ENCODE measurements at places on chromosomes 5 and 9.
A peak's percentile ranks its signal among the peaks of the same experiment; 100 is the strongest.

- no peak for DNase-seq
Measured at GRCh38 chr5:123283031-123283430, 140.2 kb downstream of the CEP120 start.

GRCh38 chr5:9099689-9100088 lies 446.2 kb downstream of the SEMA5A start:
- no peak for DNase-seq

DNA sequence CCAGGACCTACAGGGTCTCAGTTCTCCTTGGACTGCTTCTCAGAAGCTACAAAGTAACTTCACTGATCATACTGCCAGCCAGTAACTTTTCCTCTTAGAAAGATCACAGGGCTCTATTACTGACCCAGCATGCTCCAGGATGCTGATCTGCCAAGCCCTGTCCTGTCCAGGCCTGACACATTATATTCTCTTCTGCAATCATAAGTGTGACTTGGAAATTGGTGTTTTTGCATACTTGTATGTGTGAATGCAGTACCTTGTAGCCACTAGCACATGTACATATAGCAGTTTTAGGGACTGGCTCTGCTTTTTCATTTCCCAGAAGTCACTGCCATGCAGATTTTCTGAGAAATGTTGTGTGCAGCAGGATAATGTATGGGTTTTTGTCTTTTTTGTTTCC lies 40.1 kb upstream of the CCNH start:
- no peak for DNase-seq

DNA sequence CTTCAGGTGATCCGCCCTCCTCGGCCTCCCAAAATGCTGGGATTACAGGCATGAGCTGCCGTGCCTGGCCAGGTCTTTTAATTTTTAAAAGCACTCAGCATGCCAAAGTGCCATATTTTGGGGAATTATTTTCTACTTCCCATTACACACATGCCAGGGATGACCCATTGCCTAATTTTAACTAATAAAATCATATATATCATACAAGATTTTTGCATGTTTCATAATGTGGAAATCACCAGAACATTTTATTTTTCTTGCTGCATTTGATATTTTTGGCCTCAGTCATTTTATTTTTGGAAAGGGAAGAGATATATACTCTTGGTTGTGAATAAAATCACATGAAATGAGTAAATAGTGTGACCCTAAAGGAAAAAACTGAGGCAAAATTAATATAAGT lies 45.3 kb upstream of the TENT2 start:
- no peak for DNase-seq

- DNase-seq = no peak
Measured at GRCh38 chr5:74186356-74187315, 453.9 kb downstream of the ENC1 start.

DNA sequence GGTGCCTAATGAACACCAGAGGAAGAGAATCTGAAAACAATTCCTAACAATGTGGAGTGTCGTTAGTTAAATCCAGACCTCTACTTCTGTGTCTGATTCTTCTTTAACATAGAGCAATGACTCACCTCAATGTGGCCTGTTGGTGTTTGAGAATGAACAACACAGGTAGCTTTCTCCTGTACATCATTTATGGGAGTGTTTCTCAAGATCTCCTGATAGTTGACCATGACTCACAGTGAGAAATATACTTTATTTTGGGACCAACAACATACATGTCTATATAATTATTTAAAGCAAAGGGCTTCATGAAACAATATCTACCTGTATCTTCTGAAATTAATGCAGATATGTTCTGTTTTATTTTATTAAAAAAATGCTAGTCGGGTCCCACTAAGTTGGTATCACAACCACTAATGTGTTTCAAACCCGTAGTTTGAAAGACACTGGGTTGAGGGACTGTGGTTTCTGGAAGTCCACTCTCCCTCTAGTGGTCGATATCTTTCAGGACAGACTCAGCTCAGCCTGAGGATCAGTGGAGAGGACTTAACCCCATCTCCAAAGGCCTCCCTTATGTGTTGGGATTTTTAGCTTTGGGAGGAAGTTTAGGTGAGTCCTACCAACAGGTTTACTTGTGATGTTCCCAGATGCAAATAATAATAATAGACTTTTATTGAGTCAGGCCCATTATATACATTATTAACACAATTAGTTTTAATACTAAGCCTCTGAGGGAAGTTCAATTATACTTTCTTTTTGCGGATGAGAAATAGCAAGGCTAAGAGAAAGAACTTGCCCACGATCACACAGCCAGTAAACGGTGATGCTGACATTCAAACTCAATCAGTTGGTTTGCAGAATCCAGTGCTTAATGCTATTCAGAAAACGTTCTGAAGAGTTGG lies 70.0 kb upstream of the KLF9 start:
- DNase-seq = no peak

DNA sequence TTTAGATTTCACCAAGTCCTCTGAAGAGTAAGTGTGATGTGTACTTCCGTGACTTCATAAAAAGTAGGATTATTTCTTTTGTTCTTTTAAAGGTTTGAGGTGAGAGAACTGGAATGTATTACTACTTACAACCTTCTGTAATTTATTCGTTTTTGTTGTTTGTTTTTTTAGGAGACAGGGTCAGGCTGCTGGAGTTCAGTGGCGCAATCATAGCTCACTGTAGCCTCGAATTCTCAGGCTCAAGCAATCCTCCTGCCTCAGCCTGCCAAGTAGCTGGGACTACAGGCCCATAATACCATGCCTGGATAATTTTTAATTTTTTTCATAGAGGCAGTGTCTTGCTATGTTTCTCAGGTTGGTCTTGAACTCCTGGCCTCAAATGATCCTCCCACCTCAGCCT lies 68.3 kb upstream of the RETREG1 start:
- no peak for DNase-seq

GRCh38 chr5:8209500-8209899 lies 340.6 kb downstream of the MTRR start:
- DNase-seq = no peak

GRCh38 chr9:123121457-123121856 lies 88.0 kb downstream of the GPR21 start:
- no peak for DNase-seq

GRCh38 chr9:77883846-77884771 lies 147.5 kb downstream of the GNAQ start:
- DNase-seq = no peak

DNA sequence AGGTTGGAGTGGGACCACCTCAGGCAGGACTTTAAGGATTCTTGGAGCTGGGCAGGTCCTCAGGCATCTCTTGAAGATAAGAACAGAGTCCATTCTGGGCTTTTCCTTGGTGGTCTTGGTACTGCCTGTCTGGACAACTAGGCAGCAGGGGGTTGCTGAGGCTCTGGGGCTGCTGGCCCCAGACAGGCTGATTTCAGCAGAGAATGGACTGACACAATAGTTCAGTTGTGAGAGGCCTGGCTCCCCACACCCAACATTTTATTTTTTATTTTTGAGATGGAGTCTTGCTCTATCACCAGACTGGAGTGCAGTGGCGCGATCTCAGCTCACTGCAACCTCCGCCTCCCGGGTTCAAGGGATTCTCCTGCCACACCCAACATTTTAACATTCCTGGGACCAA lies 4.6 kb downstream of the ANGPTL2 start:
- DNase-seq = no peak

GRCh38 chr9:136527131-136527530 lies 18.7 kb downstream of the NOTCH1 start:
- DNase-seq = no peak

DNA sequence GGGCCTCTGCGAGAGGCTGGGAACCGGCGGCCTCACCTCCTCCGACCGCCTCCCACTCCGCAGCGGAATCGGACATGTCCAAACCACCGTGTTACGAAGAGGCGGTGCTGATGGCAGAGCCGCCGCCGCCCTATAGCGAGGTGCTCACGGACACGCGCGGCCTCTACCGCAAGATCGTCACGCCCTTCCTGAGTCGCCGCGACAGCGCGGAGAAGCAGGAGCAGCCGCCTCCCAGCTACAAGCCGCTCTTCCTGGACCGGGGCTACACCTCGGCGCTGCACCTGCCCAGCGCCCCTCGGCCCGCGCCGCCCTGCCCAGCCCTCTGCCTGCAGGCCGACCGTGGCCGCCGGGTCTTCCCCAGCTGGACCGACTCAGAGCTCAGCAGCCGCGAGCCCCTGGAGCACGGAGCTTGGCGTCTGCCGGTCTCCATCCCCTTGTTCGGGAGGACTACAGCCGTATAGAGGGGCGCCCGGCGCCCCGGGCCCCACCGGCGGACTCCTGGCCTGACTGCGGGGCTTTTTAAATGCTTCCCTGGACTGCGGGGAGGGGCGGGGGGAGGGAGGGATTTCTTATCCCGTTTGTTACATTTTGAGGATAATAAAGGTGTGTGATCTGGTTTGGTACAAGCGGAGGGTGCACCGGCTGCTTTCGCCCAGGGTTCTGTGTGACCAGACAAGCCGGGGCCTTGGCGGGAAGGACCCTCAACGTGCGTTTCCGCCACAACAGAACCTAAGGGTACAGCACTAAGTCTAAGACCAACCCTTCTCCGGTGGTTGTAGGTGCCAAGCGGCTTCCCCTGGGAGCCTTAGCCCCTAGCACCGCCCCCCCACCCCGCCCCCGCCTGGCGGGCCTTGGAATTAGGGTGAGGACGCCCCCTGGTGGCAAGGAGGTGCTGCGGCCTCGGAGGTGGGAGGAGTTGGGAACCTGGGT lies 9.3 kb downstream of the PRR7 start:
- DNase-seq = peak; percentile 91

DNA sequence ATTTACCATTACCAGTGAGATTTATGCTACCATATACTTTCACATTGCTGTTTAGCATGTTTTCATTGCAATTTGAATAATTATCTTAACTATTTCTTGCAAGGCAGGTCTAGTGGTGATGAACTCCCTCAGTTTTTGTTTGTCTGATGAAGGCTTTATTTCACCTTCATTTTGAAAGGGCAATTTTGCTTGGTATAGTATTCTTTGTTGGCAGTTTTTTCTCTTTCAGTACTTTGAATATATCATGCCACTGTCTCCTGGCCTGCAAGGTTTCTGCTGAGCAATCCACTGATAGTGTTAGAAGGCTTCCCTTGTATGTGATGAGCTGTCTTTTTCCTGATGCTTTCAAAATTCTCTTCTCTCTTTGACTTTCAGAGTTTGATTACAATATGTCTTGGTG lies 188.0 kb downstream of the MARCHF11 start:
- no peak for DNase-seq

GRCh38 chr5:157476702-157477408 lies 16.8 kb downstream of the NIPAL4 start:
- no peak for DNase-seq

DNA sequence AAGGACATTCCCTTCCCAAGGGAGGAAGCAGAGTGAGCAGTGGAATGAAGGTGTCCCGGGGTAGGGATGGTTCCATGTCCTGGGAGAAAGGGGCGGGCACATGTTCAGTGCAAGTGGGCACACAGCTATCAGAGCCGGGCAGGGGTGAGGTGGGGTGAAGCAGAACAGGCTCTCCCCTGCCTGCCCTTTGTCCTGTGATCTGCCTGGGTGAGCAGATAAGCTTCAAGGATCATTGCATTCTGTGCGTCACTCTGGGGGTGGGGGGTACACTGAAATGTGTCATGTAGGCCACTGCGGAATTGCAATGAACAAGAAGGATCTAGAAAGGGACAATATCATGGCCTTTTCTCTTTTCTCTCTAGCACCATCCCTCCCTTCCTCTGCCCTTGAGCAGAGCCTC lies 61.7 kb upstream of the SHB start:
- DNase-seq = no peak

- DNase-seq = no peak
Measured at GRCh38 chr9:137128862-137129455, 10.0 kb upstream of the GRIN1 start.

- DNase-seq = no peak
Measured at GRCh38 chr5:151480384-151481293, 33.2 kb downstream of the SLC36A1 start.

DNA sequence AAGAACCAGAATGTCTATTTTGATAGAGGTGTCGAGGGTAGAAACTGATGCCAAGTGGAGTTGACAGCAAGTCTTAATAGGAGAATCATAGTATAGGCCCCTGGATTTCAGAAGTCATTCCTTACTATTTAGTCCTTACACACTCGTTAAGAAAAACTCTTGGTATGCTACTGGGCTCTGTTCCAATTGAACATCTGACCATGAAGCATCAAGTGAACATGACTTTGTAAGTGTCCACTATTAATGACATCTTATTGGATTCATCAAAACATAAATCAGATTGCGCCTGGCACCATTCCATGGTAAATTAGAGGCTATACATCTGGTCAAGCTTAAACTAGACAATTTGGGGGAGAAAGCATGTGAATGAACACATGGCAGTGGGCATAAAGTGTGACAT lies 1056.5 kb upstream of the EDIL3 start:
- no peak for DNase-seq

DNA sequence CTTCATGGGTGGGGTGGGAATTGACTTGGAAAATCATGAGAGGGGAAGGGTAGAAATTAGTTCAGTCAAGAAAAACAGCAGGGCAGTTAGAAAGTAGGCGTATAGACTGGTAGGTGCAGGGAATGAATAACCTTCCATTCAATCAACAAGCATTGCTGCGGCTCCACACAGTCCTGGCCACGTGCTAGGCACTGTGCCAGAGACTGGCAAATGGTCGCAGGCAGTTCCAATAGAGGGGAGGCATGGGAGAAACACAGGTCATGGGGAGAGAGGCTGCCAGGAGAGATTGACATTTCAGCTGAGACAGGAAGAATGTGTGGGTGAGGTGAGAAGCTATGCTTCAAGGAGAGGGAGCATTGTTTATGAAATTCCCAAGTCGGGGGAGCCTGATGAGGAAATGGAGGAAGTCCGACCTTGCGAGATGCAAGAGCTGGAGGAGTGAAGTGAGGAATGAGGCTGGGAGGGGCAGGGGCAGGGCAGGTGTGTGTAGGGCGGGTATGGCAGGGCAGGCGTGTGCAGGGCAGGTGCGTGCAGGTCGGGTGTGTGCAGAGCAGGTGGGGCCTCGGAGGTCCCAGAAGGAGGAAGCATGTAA lies 54.4 kb upstream of the PPARGC1B start:
- no peak for DNase-seq

DNA sequence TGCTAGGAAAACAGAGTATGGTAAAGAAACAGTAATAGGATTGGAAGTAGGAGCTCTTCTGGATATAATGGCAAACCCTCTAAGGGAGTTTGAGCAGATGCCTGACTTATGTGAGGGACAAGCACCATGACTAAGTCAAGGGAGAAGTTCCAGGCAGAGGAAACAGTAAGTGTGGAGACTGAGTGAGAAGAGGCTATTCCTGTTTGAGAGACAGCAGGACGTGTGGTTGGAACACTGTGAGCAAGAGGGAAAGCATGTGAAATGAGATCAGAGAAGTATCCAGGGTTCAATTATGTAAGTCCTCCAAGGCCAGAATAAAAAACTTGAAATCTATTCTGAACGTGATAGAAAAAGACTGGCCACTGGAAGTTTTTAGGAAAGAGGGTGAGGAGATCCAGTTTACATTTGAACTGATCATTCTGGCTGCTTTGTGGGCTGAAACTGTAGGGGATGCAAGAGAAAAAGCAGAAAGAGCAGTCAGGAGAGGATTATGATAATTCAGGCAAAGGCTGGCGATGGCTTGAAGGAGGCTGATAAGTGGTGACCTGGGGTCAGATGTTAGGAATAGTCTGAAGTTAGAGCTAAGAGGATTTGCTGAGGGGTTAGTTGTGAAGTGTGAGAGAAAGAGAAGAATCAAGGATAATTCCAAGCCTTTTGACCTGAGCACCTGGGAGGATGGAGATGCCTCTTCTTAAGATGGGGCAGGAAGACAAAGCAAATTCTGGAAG lies 19.2 kb downstream of the DMAC1 start:
- no peak for DNase-seq
